ENCODE measurements at places on chromosomes 7 and 10.

GRCh38 chr10:98916526-98917125 is 319.0 kb downstream of the HPSE2 start:
- no peak for DNase-seq

DNA sequence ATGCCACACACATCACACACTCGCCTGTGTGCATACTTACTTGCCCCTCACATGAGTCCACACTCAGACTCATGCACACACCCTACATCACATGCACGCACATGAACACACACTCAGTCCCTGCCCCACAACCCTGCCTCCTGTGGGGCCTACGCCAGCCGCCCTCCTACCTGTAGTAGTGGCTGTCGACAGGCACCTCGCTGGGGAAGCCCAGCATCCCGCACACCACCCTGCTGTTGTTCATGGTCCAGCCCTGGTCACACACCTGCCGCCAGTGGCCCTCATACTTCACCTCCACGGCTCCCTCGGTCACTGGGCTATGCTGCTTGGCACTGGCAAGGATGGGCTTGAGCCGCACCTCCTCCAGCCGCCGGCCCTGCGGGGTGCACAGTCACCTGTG is 7.2 kb downstream of the LOXL4 start:
- DNase-seq = no peak

GRCh38 chr10:102604439-102604841 is 39.8 kb upstream of the TRIM8 start:
- DNase-seq = no peak

- DNase-seq = no peak
These were observed 1.7 kb downstream of the SORCS3 start for GRCh38 chr10:104642658-104643302.

Measured in LoVo (cell line).